ENCODE measurements at places on chromosomes 6 and 20.

- DNase-seq = no peak
Measured at GRCh38 chr6:151276112-151276740, 36.5 kb downstream of the AKAP12 start.

DNA sequence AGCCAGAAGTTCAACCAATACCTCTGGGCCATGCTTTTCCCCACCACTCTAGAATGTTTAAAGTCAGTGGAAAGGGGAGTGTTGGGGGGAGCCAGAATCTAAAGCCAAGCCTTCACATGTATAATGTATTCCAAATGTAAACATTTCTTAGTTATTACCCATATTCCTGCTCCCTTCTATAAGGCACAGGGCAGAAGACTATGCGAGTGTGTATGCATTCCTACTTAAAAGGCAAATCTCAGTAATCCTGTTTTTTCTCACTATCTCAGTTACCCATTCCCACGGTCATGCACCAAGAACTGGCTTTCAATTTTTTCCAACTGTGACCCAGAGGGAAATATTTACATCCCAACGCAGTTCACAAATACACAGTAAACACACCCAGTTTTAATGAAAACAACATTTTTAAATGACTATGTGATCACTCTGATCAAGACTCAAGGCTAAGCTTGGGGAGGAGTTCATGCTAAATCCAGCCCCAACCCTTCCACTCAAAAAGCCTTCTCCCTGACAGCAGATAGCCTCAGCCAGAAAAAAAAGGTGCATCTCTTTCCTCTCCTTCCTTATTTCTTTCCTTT, 57.5 kb downstream of the EPB41L2 start:
- no peak for DNase-seq

DNA sequence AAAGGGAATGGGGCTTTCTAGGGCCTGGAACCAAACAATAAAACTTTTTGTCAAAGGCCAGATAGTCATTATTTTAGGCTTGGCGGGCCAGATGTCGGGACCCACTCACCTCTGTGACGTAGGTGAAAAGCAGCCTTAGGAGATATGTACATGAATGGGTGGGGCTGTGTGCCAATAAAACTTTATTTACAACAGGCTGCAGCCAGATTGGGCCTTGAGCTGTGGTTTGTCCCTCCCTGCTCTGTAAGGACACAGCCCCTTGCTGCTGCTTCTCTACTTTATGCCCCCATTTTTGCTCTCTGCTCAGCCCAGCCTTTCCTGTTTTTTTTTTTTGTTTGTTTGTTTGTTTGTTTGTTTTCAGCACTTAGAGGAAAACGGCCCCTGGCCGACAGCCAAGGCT, 32.7 kb downstream of the CDH4 start:
- DNase-seq = no peak

GRCh38 chr6:37258405-37259105, 611 bp upstream of the TMEM217 start:
- DNase-seq = no peak

DNA sequence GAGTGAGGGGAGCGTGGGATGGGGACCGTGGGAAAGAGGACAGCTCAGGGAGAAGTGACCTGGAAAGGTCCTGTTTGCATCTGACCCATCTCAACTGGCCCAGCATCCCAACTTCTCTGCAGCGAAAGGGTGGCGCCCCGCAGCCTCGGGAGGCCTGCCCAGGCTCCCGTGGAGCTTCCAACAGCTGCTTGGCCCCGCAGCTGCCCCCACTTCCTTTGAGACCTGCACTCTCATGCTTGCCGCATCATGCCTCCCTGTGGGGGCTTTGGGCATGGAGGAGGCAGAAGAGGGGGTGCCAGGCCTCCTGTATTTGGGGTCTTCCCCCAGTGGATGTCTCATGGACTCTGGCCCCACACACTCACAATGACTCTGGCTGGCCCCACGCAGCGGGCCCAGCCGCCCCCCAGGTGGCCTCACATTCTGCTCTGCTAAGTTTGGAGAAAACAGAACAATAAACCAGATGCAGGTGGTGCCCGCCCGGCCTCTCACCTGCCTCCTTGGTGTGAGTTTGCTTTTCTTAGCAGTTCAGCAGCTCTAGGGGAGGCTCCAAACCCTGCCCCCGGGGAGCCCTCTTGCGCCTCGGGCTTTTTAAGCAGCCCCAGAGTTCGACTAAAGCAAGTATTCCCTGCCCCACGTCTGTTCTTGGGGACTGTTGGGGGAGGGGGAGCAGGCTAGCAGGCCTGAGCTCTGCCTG, 40.7 kb downstream of the CPXM1 start:
- no peak for DNase-seq

DNA sequence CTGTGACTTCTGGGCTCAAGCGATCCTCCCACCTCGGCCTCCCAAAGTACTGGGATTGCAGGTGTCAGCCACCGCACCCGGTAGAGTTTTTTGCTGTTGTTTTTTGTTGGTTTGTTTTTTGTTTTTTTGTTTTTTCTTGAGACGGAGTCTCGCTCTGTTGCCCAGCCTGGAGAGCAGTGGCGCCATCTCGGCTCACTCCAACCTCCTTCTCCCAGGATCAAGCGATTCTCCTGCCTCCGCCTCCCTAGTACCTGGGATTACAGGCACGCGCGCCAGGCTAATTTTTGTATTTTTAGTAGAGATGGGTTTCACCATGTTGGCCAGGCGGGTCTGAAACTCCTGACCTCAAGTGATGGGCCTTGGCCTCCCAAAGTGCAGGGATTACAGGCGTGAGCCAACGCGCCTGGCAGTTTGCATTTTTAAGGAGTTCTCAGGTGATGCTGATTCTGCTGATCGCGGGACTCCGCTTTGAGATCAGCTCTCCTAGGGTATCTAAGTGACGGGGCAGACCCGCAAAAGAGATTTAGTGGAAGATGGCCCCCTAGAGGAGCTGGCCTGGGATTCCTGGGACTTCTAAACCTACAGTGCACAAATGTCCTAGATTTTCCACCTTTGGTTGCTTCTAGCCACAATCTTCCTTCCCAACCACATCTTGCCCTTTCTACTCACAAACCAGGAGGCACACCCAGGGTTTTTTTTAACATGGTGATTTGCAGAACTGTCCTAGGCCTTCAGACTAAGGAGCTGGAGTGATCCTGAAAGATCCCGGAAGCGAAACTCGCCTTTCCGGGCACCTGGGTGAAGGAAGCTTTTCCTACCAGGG, 45.2 kb downstream of the DPPA5 start:
- DNase-seq = no peak

GRCh38 chr20:12058216-12058615, 140.5 kb downstream of the BTBD3 start:
- DNase-seq = no peak

- peak; percentile 39 for DNase-seq
Measured at GRCh38 chr6:169959136-169960002, 207.9 kb downstream of the ERMARD start.

GRCh38 chr6:16129623-16130401, 926 bp downstream of the MYLIP start:
- no peak for DNase-seq

GRCh38 chr20:6700563-6701329, 66.7 kb upstream of the BMP2 start:
- DNase-seq = no peak

GRCh38 chr20:39395478-39396291, 433.5 kb downstream of the DHX35 start:
- no peak for DNase-seq

GRCh38 chr6:142932889-142933288, 12.1 kb downstream of the HIVEP2 start:
- no peak for DNase-seq

DNA sequence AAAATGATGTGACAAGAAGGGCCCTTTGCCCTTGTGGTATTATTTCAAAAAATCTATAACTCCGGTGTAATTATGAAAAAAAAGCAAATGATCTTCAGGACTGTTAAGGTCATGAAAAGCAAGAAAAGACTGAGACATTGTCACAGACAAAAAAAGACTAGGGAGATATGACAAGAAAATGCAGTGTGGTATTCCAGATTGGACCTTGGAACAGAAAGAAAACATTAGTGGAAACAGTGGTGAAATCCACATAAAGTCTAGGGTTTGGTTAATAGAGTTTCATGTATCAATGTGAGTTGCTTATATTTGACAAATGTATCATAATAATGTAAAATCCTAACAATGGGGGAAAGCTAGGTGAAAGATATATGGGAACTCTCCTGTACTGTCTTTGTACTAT, 26.8 kb upstream of the SLC17A3 start:
- DNase-seq = no peak

DNA sequence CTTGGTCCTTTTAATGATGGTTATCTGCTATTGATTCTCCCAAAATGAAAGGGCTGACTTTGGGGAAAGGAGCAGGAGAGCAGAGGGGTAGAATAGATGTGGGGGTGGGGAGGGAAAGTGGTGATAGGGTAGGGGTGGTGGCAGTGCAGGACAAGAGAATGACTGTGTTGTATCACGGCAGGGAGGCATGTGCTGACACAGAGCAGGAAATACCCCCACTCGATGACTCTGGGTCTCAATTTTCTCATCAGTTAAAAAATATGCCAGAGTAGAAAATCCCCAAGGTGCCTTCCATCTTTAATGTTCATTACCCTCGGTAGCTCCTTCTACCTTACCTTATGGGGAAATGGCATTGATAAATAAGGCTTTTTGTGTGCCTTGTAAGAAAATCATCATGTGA, 79.0 kb upstream of the ATXN1 start:
- DNase-seq = no peak

- no peak for DNase-seq
Measured at GRCh38 chr6:28738396-28738765, 185.4 kb downstream of the TRIM27 start.

DNA sequence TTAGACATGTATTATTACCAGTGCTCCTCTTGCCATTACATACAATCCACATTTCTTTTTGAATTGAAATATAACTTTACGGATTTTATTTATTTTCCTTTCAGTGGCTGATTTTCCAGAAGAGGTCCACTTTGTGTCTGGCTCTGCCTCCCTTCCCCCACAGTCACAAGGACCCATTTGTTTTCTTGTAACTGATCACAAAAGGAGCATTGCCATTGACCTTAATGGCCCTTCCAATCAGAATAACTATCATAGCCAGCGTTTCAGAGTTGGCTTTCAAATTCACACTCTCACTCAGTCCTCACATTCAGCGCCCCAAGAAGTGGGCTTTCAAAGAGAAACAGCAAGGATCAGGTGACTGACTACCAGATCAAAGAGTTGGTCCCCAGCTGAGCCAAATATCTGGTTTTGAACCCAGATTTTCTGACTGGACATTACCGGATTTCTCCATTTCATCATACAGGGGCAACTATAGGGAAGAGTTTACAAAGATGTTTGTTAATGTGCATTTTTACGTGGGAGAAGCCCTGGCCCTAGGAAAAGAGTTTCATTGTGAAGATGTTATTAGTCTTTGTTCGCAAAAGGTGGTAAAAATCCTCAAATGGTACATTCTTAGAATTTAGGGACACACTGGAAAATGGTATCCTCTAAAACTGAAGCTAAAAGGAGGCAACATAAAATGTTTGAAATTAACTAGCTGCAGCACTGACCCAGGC, 2.0 kb upstream of the SLC22A23 start:
- no peak for DNase-seq

DNA sequence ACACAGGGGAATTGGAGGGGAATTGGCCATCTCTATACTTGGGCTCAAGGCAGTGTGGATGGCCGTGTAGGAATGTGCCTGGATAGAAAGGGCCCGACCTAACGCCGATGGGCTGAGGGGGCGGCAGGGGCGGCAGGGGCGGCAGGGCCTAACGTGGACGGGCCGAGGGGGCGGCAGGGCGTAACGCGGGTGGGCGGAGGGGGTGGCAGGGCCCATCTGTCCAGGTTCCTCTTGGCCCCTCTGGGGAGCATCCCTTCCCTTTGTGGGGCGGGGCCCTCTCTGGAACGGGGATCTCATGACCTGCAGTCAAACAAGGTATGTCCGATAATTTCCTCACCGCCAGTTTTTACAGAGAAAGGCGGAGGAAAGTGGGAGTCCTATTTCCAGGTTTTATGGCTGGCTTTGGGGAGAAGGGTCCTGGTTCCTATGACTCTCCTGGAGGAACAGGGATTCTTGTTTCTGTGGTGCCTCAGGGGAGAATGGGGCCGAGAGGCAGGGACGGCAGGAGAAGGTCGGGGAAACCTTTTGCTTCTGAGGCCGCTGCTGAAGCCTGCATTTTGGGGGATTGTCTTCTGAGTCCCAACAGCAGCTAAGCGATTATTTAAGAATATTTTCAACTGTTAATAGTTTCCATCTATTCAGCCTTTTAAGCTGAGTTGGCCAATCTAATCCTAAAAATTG, 100.8 kb upstream of the FRMD1 start:
- DNase-seq = no peak

DNA sequence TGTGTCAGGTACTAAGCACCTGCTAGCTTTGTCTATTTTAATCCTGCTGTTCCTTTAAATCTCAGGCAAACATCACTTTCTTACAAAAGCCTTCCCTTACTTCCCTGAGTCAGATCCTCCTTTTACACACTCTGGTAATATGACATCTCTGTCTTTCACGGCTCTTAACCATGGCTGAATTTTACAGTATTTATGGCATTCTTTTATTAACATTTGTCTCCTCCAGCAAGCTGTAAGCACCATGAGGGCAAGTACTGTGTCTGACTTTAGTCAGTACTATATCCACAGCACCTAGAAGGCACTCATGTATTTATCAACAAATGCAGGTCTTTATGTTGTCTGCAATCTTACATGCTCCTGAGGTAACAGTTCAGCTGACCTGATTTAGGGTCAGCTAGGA, 33.7 kb upstream of the HBS1L start:
- DNase-seq = no peak

- DNase-seq = no peak
Measured at GRCh38 chr6:36301781-36302180, 31.9 kb downstream of the PNPLA1 start.

DNA sequence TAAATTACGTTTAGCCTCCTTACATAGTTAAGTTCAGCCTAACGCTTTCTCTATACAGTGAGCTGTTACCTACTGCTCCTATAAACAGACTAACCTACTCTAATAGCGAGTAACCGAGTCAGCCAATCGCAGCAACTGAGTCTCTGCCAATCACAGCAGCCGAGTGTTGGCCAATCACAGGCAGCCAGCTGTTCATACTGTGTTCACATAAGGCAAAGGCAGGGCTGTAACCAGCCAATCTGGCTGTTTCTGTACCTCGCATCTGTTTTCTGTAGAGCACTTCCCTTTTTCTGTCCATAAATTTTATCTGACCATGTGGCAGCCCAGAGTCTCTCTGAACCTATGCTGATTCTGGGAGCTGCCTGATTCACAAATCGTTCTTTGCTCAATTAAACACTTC, 263.9 kb upstream of the JARID2 start:
- DNase-seq = no peak

- no peak for DNase-seq
Measured at GRCh38 chr6:4180652-4181255, 45.4 kb upstream of the ECI2 start.

GRCh38 chr6:35318196-35319171, 20.9 kb downstream of the DEF6 start:
- DNase-seq = no peak

DNA sequence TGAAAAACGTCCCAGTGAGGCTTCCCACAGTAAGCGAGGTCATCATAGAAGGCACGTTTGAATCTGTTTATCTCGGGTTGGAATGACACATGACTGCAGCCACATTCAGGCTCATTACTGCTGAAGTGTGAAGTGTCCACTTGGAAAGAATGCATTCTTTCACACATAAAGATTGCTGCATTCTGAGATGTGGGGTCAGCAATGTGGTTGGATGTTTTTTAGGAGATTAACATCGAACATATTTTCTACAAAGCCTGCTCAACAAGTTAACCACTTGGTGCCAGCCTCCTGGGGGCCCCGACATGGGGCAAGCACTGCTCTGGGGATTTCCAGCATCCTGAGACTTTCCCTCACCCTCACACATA, 79.9 kb downstream of the BMP6 start:
- DNase-seq = no peak

GRCh38 chr6:126267626-126268025, 72.3 kb upstream of the CENPW start:
- no peak for DNase-seq

Measured in stimulated activated CD4-positive, alpha-beta T cell treated with anti-CD3 and anti-CD28 coated beads, Interleukin-1b, Interleukin-23, amount 100 ng/mL, for 1 hour (primary cell).